ENCODE measurements at places on chromosomes 2 and 18.

DNA sequence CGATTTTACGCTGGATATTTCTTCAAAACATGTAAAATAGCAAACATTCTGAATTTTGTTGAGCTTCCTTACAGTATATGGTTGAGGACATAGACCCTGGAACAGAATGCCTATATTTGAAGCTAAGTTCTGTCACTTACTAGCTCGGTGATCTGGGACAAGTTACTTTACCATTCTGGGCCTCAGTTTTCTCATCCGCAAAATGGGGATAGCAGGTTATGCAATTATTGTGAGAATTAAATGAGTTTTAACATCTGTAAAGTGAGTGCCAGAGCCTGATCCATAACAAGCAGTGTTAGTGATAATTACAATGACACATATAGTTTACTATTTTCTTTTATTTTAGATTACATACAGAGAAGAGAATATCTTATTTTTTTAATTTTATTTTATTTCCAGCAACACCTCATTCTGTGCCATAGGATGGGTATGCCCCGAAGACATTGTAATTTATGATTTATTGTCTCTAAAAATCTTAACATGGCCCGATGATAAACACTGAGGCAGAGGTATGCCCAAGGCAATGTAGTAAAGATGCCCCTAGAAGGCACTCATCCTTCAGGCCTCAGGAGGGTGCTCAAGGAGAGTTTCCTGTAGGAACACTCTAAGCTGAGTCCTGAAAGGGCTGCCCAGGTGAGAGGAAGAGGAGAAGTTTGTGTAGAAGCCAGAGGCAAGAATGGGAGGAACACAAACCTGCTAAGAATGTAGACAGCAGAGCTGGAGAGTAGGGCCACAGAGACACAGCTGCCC is 250.9 kb downstream of the BCL11A start:
- no peak for DNase-seq

DNA sequence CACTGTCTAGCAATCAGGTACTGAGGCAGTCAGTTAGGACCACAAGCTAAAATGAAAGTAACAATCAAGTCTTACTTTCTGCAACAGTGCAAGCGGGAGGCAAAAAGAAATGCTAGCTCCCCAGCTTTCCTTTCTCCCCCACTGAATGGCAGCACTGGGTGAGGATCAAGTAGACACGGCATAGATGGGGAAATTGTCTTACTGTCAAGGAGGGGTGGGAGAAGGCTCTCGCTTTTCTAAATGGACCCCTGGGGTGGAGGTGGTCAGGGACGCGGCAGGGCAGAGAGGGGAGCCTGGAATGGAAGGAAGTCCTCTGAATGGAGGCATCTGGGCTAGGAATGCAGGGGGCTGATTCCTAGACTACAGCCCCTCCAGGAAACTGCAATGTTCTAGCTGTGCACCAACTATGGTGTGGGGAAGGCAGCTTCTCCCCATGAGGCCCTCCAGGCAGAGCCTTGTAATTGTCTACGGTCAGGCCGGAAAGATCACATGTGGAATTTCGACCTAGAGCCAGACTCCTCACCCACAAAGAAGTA is 24.3 kb downstream of the METTL8 start:
- no peak for DNase-seq

GRCh38 chr2:174364628-174365027 is 29.9 kb downstream of the SP9 start:
- DNase-seq: no peak

- peak; percentile 33 for DNase-seq
These were observed 47.8 kb upstream of the MAPRE3 start for GRCh38 chr2:26922405-26923188.

DNA sequence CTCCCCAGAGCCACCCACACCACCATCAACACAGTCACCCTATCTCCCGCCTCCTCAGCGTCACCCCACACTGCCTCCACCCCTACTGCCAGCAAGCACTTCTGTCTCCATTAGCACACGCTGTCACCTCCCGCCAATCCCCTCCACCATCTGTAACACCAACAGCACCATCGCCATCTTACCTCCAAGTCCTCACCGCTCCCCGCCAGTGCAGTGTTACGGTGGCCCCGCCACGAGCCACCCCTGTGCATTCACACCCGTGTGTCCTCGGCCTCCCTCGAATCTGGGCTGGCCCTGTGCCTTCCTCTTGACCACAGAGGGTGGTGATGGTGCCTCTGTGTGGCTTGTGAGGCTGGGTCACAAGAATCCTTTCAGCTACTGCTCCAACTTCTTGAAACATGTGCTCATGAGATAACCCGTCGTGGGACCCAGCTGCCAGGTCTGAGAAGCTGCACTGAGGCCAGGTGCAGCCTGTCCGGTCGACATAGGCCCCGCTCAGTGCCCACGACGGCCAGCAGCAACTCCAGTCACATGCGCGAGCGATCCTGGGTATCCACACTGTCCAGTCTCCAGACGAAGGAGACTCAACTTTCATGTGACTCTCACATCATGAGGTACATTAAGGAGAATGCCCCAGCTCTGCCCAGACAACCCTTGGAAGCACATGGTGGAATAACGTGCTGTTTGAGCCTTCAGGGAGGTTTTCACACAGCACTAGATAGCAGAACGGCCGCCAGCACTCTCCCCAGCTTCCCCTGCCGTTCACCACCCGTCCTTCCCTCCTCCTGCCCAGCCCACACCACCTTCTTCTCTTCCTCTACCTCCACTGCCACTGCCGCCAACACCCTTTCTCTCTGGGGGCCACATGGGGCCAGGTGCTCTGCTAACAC is 72.6 kb upstream of the ASB18 start:
- DNase-seq: no peak

DNA sequence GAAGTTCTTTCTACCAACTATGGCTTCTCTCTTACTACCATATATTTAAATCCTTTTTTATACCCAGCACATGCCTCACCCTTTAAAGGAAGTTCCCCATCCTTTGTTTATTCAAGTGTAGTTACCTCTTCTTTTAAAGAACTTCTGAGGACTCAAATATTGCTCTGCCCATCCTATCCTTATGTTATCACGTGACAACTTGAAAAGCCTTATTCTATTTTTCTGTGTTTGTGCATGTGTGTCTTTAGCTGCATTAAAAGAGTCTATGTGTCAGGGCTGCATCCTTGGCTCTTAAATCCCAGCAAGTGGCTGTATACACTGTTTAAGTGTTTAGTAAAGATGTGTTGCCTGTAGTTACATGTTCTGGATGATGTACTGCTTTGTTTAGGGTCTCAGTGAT is 22.5 kb downstream of the FSHR start:
- no peak for DNase-seq

GRCh38 chr18:33960417-33960816 is 264.3 kb downstream of the NOL4 start:
- no peak for DNase-seq

- DNase-seq: no peak
These were observed 185.4 kb upstream of the OSR1 start for GRCh38 chr2:19543663-19544383.

DNA sequence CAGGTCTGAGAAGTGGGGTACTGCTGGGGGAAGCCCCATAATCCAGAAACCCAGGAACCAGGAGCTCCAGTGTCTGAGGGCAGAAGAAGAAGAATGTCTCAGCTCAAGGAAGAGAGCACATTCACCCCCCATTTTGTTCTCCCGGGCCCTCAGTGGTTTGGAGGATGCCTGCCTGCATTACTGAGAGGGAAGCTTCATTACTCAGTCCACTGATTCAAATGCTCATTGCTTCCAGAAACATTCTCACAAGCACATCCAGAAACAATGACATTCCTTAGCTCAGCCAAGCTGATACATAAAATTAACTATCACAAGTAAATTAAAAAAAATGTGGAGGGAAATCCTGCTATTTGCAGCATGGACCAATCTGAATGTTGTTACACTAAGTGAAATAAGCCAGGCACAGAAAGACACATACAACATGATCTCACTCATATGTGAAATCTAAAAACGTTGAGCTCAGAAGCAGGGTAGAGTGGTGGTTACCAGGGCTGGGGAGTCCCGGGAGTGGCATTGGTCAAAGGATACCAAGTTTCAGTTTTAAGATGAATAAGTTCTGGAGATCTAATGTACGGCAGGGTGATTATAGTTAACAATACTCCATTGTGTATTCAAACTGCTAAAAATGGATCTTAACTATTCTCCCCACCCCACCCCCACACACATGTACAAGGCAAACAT is 459.3 kb downstream of the GALR1 start:
- no peak for DNase-seq

DNA sequence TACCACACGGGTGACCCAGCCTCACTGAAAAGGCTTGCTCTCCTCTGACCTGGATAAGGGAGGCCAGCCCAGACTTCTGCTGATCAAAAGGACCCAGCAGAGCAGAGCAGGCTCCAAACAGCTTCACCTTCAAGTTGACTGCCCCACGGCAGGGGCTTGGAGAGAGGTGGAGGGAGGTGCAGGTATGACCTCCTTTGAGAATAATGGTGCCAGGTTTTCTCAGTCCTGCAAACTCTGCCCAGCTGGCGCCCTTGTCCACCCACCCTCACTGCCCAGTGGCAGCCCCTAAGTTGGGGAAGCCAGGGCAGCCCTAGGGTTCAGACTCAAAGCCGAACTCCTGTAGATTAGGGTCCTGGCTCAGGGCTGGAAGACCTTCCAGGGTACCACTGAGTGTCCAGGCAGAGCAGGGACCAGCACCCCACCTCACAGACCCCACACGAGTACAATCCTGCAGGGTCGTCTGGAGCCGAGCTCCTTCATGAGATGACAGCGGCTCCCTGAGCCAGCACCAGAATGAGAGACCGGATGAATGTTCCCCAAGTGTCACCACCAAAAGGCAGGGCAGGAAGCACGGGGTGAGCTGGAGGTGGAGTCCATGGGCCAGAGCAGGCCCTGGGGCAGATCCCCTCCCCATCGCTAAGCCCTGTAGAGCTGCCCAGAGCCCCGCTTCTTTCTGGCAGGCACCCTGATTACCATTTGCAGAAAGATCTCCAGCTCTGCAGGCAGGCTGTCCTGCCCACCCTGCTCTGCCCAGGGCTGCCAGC is 3.6 kb upstream of the GPC1 start:
- DNase-seq: no peak

DNA sequence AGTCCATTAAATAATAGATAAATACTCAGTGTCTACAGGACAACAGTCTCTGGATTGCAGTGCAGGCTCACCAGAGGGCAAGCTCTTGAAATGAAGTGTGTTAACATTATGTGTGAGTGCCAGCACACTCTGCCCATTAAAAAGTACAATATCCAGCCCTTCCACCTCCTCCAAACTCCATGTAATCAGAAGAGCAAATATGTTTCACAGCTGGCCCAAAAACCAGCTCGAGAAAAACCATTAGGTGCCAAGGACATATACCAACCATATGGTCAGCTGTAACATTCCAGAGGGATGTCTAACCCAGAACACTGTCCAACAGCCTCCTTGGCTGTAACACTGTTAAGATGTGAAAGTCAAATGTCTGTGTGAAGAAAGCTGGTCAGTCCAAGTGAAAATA is 112.2 kb downstream of the ZNF385B start:
- DNase-seq: no peak

GRCh38 chr2:114065731-114066130 is 175.8 kb downstream of the ACTR3 start:
- DNase-seq: no peak

GRCh38 chr2:232377319-232377718 is 1.2 kb upstream of the ALPP start:
- DNase-seq: no peak

DNA sequence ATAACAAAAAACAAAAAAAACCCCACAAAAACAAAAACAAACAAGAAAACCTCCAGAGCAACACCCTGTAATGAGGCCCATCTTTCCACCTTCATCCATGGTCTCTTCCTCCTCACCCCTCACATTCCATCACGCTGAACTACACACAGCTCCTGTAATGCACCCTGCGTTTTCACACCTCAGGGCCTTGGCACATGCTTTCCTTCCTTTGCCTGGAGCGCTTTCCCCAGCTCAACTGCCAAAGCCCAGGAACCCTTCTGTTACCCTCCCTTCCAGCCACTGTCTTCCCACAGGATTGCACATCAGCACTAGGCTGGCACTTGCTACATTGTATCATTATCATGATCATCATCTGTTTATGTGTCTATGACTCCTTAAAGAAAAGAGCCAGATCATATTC is 29.4 kb downstream of the TMEM247 start:
- no peak for DNase-seq

- DNase-seq: peak; percentile 30
These were observed 260.0 kb upstream of the ID2 start for GRCh38 chr2:8421658-8422449.

- no peak for DNase-seq
These were observed 8.7 kb upstream of the COL5A2 start for GRCh38 chr2:189188115-189188805.

Measured in GM18507 (cell line).